ENCODE measurements at places on chromosomes 11 and 22.

DNA sequence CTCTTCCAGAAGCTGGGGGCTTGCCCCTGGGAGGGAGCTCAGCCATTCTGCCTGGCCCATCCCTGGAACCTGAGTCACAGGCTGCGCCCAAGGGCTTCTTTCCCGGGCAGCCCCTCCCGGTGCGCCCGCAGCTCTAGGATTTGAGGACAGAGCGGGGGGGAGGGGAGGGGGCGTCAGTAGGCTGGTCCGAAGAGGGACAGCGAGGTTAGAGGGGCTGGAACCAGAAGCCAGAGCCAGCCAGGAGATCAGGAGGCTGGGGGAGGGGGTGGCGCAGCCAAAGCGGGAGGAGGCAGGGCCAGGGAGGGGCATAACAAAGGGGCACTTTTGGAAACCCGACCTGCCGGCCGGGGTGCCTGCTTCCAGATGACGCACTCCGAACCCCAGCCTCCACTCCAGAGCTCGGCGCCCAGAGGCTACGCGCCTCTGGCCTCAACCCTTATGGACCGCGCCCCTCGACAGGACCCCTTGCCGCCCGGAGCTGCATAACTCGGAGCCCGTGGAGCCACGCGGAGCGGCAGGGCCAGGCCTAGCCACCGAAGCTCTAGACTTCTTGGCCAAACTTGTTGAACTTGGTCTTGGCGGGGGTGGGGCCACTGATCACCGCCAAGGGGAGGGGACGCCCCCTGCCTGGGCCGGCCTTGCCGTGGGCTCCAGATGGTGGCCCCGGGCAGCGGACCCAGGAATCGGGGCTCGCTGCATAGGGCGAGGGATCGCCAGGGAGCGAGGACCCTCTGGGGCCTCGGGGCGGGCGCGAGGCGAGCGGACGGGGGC, 744 bp downstream of the PACSIN3 start:
- peaks cover 9% of the 10 kb centered on the region for H3K36me3 ChIP-seq
- H3K4me3 ChIP-seq = peak overlapping the region; percentile 86
- peaks cover 54% of the 10 kb centered on the region for H3K4me1 ChIP-seq
- peak; percentile 86 for DNase-seq

GRCh38 chr11:66367561-66368312, 3.8 kb downstream of the SLC29A2 start:
- H3K36me3 ChIP-seq = peaks cover 5% of the 10 kb centered on the region
- H3K27ac ChIP-seq = no peak overlapping the region
- DNase-seq = no peak
- H3K27me3 ChIP-seq = no peaks in the 10 kb centered on the region
- H3K4me1 ChIP-seq = peaks cover 49% of the 10 kb centered on the region
- H3K4me3 ChIP-seq = no peak overlapping the region

GRCh38 chr11:122656631-122657101, 1.1 kb downstream of the UBASH3B start:
- no peak for DNase-seq
- peaks cover 52% of the 10 kb centered on the region for H3K4me1 ChIP-seq
- H3K4me3 ChIP-seq = peak overlapping the region; percentile 63
- no peak overlapping the region for H3K27ac ChIP-seq
- no peaks in the 10 kb centered on the region for H3K36me3 ChIP-seq

- no peaks in the 10 kb centered on the region for H3K4me1 ChIP-seq
- no peaks in the 10 kb centered on the region for H3K36me3 ChIP-seq
- DNase-seq = no peak
- H3K27ac ChIP-seq = no peak overlapping the region
- no peak overlapping the region for H3K4me3 ChIP-seq
Measured at GRCh38 chr22:50048061-50048765, 9.9 kb downstream of the TTLL8 start.

- H3K36me3 ChIP-seq = no peaks in the 10 kb centered on the region
- no peaks in the 10 kb centered on the region for H3K4me1 ChIP-seq
- H3K27ac ChIP-seq = no peak overlapping the region
- DNase-seq = no peak
- no peak overlapping the region for H3K4me3 ChIP-seq
Measured at GRCh38 chr11:123247813-123248379, 52.8 kb upstream of the CLMP start.

GRCh38 chr11:70281156-70281609, 10.7 kb downstream of the PPFIA1 start:
- no peak overlapping the region for H3K4me3 ChIP-seq
- peaks cover 12% of the 10 kb centered on the region for H3K36me3 ChIP-seq
- no peak for DNase-seq

- DNase-seq = peak; percentile 92
- H3K4me3 ChIP-seq = peak overlapping the region; percentile 60
- no peaks in the 10 kb centered on the region for H3K27me3 ChIP-seq
- H3K36me3 ChIP-seq = no peaks in the 10 kb centered on the region
Measured at GRCh38 chr22:49942565-49943404, 17.8 kb upstream of the PIM3 start.

DNA sequence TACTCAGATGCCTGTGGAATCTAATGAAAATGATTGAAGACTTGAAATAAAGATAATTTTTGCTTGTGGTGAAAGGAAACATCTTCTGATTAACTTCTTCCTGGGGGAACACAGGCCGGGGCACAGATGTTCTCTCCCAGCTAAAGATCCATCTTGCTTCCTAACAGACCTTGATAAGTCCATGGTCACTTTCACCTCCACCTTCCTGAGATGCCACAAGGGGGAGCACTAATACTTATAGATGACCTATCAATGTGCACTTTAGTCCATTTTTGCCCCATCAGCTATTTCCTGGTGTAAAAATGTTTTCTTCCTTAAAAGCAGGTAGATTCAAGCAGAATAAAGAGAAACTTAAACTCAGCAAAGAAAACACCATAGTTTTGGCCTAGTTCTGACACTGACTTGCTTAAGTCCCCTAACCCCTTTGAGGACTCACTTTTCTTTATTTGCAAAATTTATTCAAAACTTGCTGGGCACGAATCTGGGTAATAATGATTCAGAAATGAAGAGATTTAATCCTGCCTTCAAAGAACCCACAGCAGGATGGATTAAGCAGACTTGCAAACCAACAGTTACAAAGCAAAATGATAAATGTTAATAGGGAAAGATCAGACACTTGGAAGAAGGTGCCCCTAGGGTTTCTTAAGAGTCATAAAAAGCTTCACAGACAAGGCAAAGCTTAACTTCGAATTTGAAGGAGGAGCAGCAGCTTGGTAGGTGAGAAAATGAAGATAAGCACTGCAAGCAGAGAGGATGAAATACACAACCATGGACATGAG, 158.7 kb downstream of the RAB38 start:
- DNase-seq = peak; percentile 78
- no peaks in the 10 kb centered on the region for H3K36me3 ChIP-seq
- H3K4me1 ChIP-seq = no peaks in the 10 kb centered on the region
- H3K4me3 ChIP-seq = no peak overlapping the region
- no peak overlapping the region for H3K27ac ChIP-seq
- no peaks in the 10 kb centered on the region for H3K27me3 ChIP-seq

All from HepG2 (cell line).